Stimulated activated CD4-positive, alpha-beta T cell treated with anti-CD3 and anti-CD28 coated beads, Interleukin-1b, Interleukin-23, amount 100 ng/mL, for 1 hour (primary cell): ENCODE measurements at places on chromosomes 5 and 9.

DNA sequence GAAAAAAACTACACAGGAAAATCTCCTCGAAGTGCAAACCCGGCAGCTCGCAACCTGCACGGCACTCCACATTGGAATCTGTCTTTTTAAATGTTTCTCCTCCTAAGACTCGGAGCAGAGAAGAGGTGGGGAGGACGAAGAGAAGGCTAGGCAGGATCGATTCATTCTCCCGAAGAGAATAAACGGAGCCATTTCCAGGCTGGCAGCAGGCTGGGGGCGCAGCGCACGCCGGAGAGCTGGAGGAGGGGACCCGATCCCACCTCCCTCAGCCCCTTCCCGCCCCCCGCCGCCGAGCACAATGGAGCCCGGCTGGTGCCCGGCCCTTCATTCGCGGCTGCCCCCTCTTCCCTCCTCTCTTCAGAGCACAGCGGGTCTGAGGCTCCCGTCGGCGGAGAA, 628 bp downstream of the HOMER1 start:
- DNase-seq = peak; percentile 10

GRCh38 chr5:140336388-140336787, 10.0 kb downstream of the HBEGF start:
- no peak for DNase-seq

DNA sequence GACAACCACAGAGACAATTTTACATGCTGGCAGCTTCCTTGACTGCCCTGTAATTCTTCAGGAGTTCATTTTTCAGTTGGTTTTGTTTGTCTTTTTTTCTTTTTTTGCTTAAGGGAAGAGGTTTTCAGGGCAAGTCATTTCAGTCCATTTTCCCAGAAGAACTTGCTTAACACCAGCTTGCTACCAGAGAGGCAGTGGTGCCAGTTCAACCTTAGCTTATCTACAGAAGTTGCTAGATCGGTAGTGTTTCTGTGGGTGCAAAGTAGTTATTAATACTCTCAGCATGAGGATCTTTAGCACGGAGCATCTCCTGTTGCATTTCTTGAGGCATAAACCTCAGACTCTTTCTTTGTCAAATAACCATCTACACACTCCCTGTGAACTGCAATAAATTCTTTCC, 1.1 kb downstream of the SPEF2 start:
- no peak for DNase-seq

DNA sequence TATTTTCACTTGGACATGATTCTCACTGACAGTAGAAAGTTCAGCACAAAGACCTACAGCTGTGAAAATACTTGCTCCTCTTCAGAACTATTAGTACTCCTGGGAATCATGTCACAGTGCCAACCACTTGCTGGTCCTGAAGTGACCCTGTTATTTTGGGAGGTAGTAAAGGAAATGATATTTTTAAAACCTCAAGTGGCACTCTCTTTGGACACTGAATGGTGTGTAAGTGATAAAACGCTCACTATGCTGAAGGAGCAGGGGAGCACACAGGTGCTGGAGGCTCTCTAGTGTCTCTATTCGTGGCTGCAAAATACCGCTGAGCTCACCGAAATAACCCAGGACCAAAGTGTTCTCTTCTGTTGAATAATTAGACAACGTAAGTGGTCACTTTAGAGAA, 76.9 kb upstream of the SPATA31D4 start:
- DNase-seq = no peak

DNA sequence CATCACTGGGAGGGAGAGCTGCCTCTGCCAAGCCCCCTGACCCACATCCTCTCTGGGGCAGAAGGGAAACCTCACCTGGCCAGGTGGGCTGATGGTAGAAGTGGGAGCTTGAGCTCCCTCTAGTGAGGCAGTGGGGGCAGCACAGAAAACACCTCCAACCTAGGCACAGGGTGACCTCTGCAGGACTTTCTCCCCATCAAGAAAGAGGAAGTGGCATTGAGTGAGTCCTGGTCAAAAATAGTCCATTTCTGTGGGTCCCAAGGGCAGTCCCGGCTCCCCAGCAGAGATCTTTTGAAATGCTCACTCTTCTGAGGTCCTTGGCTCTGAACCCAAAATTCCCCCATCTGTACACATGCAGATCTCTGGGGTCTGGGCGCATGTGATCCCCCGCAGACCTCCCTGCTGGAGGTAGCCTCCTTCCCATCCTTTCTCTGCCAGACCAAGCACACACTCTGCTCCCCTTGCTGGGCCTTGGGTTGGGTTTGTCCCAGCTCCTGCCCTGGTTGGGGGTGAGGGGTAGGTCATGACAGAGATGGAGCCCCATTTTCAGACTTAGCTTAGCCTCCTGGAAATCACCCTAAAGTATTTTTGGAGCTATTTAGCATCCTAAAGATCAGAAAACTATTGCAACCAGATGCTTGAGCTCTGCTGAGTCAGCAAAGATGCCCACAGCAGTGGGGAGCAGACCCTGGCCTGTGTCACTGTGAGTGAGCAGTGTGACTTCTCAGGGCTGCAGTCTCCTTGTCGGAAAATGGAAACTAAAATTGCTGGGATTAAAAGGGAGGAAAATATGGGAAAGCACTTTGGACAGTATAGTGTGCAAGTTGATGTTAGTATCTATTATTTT, 41.6 kb upstream of the LCP2 start:
- peak; percentile 50 for DNase-seq

DNA sequence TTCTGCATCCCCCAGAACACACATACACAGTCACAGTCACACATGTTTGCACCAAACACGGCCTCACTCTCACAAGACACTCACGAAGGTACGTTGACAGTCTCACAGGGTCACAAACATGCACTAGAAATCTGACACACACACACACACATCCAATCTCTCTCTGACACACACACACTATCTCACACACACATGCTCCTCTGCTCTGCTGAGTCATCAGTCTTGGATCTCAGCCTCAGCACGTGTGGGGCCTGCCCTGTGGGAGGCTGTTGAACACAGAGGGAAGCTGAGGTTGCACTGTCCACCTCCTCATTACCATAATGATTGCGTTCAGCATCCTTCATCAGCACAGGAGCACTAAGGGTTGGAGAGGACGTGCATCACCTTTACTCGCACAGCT, 188.8 kb downstream of the MTRR start:
- DNase-seq = no peak

- DNase-seq = no peak
Measured at GRCh38 chr9:81490605-81491331, 198.6 kb downstream of the TLE1 start.

DNA sequence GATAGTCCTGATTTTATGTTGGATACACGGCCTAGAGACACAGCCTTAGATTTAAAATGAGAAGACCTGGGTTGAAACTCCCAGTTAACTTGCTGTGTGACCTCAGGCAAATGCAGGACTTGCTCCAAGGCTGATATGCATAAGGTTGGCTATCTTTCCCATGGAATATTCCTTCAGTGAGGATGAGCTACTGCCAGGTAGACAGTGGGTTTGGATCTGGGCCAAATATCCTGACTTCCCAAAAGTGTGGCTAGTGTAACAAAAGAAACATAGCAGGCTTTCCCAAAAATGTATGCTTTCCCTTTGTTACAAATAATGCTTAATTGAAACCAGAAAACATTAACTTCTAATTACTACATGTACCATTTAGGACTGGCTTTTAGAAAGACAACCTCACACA, 697 bp upstream of the XPA start:
- no peak for DNase-seq

- no peak for DNase-seq
Measured at GRCh38 chr5:16726538-16726946, 109.7 kb upstream of the RETREG1 start.

DNA sequence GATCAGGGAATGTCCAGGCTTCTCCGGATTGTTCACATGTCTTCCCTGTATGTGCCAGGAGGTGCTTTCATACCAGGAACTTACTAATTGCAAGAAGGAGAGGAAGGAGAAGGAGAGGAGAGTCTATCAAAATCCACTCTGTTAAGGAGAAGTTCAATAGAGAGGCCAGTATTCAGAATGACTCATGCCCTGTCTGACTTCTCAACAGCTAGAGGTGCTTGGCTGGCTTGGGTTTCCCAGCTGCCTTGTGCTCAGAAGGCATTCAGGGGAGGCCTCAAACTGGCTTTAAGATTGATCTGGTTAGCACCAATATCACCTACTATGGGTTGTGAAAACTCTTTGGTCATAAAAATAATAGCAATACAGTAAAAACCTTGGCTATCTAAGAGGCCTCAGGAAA, 167.9 kb upstream of the GLRA1 start:
- DNase-seq = no peak

- no peak for DNase-seq
Measured at GRCh38 chr5:32989815-32990214, 278.7 kb downstream of the NPR3 start.

DNA sequence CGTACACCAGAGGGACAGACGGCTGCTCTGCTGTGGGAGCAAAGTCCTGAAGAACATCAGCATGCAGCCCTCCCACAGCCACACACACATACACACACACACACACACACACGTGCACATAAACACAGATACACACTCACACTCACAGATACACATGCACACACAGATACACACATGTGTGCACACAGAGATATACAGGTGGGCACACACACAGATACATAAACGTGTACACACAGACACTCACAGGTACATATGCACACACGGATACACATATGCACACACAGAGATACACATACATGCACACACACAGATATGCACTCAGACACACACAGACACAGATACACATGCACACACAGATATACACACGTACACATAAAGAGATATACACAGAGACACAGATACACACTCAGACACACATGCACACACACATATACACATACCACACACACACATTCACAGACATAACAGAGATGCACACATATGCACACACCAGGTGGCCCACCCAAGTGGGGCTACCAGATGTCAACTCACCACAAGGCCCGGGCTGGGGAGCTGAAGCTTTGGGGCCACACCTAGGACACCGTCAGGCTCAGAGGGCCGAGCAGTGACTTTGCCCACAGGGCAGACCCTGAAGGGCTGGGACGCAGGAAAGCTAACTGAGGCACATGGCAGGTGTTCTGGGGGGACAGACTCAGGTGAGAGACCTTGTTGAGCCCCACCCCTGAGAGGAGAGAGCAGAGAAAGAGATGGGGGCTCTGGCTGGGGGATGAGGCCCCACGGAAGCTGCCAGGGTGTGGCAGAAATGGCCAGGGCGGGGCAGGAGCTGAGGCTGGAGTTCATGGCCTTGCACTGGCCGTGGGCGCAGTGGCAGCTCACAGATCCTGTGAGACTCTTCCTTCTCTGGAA, 148.6 kb upstream of the PPP1R26 start:
- no peak for DNase-seq

GRCh38 chr5:34627794-34628193, 28.3 kb upstream of the RAI14 start:
- no peak for DNase-seq

GRCh38 chr9:81771571-81771970, 82.2 kb upstream of the TLE1 start:
- no peak for DNase-seq
